AG08395 (cell line): ENCODE measurements at places on chromosomes 6 and 20.

- peak; percentile 60 for DNase-seq
Measured at GRCh38 chr6:74638412-74638811, 567.4 kb downstream of the COL12A1 start.

- peak; percentile 97 for DNase-seq
Measured at GRCh38 chr6:7267466-7268091, 45.4 kb downstream of the SSR1 start.

DNA sequence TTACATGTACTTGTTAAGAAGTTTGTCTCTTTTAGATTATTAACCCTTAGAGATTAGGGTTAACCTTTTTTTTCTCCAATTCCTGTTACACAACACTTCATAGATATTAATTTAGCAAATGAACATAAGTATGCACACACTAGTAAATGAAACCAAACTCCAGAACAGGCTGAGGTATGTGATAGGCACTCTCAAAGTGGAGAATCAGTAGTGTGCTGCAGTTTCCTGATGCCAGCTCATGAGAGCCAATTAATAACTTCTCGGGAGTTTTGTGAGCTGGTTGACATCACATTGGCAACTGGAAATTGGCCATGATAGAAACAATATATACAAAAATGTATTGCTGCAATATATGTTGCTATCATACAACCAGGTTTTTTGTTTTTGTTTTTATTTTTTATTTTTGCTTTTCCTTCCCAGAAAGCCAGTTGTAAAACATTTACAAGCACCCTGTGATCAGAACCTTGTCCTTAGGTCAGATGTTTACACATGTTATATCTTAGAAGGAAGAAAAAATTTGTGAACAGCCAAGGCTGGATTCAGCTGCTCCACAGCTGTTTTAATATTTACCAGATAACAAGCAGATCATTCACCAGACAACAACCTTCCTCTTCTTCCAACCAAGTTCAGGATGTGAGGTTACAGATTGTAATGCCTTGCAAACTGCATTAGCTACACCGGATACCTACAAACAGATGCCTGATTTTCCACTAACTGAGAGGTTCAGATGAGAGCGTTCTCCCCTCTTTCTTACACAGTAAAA, 42.4 kb upstream of the ECHDC1 start:
- no peak for DNase-seq

DNA sequence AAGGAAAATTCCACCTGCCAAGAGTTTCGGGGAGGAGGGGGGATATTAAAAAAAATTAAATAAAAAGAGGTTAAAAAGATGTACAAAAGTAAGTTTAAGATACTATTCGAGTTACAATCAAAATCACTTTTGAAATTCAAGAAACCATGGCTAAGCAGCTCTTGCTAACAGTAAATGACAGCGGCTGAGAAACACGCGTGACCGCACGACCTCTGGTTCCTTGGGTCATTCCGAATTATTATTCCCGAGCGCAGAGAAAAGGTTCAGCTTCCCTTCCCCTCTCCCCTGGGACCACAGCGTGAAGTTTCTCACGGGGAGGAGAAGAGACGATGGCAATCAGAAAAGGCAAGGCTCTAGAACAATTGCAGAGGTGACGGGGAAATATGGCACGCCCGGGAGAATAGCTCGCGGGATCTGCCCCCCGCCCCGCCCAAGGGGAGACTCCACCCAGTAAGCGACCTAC, 496 bp downstream of the TMEM242 start:
- DNase-seq: peak; percentile 91

- DNase-seq: peak; percentile 20
Measured at GRCh38 chr6:12182676-12183075, 107.5 kb upstream of the EDN1 start.

GRCh38 chr20:24842918-24843715, 106.0 kb upstream of the CST7 start:
- DNase-seq: no peak

GRCh38 chr6:88045521-88046136, 2.0 kb upstream of the SPACA1 start:
- no peak for DNase-seq

DNA sequence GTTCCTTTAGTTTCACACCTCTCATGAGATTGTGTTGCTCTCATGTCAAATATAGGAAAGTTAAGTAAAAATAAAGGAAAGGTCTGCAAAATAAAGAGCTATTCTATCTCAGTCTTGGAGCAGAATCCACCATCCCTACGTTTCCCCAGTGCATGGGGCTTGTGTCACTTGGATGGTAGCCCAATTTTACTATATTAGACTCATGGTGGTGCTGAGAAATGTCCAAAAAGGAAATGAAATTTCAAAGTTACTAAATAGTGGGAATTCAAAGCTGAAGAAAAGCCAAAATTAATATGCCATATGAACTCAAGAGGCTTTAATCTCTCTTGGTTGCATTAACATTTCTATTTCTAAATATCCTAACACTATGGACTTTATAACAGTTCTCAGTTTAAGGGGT, 1283.3 kb upstream of the GJE1 start:
- no peak for DNase-seq

GRCh38 chr6:39896701-39897100, 37.6 kb downstream of the MOCS1 start:
- no peak for DNase-seq

GRCh38 chr6:10633216-10633615, 61.2 kb downstream of the C6orf52 start:
- DNase-seq: peak; percentile 9

GRCh38 chr6:84770521-84770920, 6.1 kb upstream of the TBX18 start:
- DNase-seq: no peak

- DNase-seq: no peak
Measured at GRCh38 chr6:66396549-66396948, 689.5 kb upstream of the EYS start.

GRCh38 chr6:161214722-161215121, 59.1 kb downstream of the AGPAT4 start:
- DNase-seq: no peak

DNA sequence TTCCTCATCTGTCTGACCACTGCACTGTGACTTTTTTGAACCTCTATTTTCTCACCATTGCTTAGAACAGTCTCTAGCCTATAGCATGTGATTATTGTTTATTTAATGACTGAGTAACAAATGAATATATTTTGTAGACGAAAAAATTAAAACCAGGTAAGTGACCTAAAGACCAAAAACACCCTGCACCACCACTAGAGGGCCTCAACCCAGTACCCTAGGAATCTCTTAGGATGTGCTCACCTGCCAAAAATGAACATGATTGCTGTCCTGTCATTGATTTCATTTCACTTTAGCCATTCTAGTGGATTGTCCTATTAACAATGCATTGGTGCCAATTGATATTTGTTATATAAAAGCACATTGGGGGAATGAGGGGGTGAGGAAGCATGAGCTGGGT, 199.1 kb downstream of the COL9A1 start:
- no peak for DNase-seq

- DNase-seq: no peak
Measured at GRCh38 chr6:3280866-3281465, 22.2 kb downstream of the PSMG4 start.

- no peak for DNase-seq
Measured at GRCh38 chr6:12111363-12111670, 99.2 kb downstream of the HIVEP1 start.

- DNase-seq: peak; percentile 45
Measured at GRCh38 chr20:57167971-57168701, 98.3 kb downstream of the BMP7 start.

DNA sequence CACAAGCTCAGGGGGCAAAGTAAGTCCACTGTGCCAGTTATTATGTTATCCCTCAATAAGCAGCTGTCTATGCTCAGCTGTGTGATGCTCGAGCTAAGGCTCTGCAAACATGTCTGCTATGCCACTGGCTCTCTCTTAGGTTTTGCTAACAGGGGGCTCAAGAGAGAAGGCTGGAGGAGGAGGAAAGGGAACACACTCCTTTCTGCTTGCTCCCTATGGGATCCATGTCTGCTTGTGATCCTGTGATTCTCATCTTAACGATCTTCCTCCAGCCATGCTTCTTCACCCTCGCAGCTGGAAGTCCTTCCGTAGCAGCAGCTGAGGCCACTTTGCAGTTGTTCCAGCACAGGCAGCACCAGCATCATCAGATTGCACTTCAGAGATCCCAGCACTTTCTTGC, 37.0 kb upstream of the IGF2R start:
- DNase-seq: no peak

DNA sequence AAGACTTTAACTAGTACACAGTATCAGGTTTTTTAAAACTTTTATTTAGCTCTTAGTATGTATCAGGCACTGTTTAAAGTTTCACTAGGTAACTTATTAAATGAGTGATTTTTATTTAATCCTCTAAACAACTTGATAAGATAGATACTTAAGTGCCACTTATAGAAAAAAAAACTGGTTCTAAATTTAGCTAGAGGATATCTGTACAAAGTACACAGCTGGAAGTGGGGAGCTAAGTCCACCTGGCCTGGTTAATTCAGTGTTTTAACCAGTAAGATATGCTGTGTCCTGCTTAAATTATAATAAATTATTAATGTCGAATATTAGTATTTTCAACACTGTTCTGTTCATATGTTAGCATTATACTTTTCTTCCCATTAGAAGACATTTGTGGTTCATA, 37.5 kb downstream of the SYCP2 start:
- no peak for DNase-seq

- DNase-seq: peak; percentile 46
Measured at GRCh38 chr20:6566821-6567220, 200.7 kb upstream of the BMP2 start.

DNA sequence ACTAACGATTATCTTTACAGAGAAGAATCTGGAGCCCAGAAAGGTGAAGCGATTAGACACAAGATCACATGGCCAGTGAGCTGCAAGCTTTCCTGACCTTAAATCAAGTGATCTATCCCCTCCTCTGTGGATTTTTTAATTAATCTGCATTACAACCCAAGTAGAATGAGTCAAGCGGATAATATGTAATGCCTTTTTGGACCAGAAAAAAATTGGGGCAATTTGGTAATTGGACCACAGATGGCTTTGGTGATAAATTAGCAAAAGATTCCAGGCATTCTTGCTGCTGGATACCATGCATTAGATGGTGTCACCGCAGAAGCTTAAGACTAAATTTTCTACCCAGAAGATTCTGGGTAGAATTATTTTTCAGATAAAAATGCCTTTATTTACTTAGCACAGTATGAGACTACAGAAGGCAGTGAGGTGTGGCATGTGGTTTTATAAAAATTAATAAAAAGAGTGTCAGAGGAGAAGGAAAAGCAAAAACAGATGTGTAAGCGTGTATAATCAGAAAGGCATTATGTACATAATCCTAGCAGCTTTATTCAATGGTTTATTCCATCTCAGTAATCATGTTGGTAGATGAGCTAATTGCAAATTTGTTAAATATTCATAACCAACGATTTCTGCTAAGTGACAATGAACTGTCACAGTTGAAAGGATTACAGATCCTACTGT, 53.9 kb upstream of the PCSK2 start:
- peak; percentile 6 for DNase-seq

- DNase-seq: peak; percentile 87
Measured at GRCh38 chr6:138970856-138971425, 17.1 kb downstream of the REPS1 start.

GRCh38 chr6:169793408-169793807, 42.0 kb downstream of the ERMARD start:
- no peak for DNase-seq

DNA sequence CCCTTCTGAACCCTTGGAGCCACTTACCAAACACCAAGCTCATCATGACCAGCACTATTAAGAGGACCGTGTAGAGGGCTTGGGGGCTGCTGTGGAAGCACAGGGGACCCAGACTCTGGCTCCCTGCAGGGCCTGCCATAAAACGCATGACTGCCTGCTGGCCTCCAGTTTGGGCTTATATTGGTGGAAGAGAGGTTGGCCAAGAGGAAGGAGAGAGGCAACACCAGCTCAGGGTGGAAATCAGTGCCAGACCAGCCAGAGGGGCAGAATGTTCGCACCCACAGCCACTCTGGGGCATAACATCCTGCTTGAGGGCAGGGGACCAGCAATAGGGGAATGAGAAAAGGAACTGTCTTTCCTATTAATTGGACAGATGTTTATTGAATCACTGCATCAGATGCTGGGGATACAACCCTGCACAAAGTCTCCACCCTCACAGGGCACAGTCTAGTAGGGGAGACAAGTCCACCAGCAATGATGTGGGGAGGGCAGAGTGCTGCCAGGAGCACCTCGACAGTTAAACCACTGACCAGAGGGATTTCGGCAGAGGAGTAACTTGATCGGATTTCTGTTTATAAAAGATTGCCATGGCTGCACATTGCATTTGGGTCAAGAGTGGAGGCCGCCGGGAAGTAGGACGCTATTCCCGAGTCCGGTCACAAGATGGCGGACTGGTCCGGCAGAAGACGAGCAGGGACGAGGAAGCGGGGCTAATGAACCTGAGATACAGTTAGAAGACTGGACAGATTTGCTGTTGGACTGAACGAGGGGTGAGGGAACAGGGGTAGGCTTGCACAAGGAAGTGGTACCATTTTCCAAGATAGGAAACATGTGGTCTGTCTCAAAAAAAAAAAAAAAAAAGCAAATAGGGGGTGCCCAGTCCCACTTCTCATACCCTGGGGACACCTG, at the start of gene LY6G5C:
TSS of gene LY6G5C (minus strand) at position 842 of the 909 bp plus-strand sequence. CDS start at position 148, 694 bp downstream.
- peak; percentile 92 for DNase-seq

DNA sequence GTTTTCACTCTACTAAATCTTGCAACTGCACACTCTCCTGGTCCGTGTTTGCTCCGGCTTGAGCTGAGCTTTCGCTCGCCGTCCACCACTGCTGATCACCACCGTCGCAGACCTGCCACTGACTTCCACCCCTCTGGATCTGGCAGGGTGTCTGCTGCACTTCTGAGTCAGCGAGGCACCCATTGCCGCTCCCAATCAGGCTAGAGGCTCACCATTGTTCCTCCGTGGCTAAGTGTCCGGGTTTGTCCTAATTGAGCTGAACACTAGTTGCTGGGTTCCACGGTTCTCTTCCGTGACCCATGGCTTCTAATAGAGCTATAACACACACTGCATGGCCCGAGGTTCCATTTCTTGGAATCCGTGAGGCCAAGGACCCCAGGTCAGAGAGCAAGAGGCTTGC, 98.6 kb upstream of the GPR6 start:
- DNase-seq: no peak

- no peak for DNase-seq
Measured at GRCh38 chr6:52162940-52163908, 23.0 kb upstream of the IL17A start.

DNA sequence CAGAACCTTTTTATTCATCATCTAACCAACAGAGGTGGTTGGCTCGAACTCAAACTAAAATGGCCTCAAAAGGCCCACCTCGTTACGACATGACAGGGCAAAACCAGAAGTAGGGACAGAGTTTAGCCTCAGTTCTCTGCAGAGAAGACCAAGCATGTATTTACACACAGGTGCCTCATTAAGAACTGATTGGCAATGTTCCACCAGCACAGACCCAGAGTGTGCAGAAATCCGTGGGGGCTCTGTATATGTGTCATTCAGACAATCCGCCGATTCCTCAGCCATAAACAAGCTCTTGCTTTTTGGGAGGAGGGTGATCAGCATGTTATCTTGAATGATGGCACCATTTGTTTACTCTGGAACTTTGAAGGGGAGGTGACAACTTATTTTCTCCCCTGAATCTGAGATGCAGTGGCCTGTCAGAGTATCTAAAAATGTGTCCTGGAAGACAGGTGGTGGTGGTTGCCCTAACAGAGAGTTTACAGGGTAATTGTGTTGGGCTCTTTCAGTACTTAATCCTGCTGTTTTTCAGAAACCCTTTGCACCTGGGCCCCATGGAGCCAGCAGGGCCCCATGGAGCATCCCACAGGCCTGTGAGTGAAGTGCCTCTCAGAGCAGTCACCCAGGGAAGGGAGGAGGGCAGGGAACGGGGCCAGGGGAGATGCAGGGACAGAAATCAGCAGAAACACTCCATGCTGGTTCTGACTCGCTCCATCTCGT, 29.1 kb upstream of the C20orf203 start:
- DNase-seq: no peak

GRCh38 chr6:91464201-91464600, 877.3 kb upstream of the MAP3K7 start:
- no peak for DNase-seq

GRCh38 chr6:92763680-92764079, 655.7 kb downstream of the EPHA7 start:
- no peak for DNase-seq
